ENCODE measurements at places on chromosomes 4 and X.

DNA sequence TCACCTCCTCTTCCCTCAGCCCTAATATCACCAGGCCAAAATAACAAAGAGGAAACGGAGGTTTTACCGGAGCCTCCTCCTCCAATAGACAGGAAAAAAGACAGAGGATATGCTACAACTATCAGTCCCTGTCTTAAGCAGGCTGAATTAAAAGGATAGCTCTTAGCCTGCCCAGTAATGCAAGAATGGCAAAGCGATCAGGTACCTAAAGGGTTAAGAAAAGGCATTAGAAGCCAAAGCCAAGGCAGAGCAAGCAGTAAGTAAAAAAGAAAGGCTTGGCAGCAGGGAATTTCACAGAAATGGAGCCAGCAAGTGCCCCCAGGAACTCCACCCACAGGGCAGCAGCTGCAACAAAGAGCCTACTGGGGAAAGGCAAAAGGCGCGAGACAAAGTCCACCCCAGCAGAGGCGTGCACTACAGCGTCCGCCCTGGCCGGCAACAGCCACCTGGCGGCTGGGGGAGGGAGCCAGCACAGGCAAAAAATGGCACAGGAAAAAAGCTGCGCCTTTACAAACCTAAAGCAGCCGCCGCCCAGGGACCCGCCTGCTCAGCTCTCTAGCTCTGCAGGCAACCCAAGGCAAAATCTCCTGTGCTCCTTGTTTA, 220.6 kb upstream of the ZC4H2 start:
- DNase-seq: no peak

GRCh38 chr4:87065021-87065420, 130.2 kb downstream of the AFF1 start:
- DNase-seq: no peak

DNA sequence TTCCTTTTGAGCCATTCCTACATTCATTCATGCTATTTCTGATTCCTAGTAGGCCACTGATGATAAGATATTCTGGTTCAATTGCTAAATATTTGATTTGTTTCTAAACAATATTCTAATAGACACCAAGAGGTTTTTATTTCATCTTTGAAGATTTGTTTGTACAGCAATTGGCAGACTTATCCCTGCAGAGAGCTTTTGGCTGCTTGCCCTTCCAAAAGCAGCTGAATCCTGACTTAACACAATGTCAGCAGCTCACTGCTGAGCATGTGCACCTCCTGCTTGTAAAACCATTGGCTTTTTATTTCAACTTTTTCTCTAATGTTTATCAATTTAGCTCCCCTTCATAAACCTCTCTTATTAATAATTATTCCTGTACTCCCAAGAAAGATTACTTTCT, 45.3 kb downstream of the MMRN1 start:
- DNase-seq: no peak

DNA sequence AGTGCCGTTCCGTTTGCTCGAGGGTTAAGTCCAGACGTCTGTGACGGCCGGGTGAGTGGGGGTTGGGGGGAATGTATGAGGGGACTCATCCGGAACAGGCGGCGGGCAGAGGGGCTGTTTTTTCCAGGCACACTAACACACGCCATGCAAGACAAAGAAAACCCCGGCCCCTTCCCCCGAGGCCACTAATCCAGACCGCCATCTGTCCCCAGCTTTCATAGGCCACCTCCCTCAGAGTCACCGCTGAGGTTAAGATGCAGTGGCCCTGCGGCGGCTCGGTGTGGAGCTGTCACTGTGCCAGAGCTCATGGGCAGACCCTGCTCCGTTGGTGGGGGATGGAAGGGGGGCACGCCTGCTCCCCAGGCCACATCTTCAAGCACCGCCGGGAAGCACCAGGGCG, 34.1 kb downstream of the SORCS2 start:
- no peak for DNase-seq

DNA sequence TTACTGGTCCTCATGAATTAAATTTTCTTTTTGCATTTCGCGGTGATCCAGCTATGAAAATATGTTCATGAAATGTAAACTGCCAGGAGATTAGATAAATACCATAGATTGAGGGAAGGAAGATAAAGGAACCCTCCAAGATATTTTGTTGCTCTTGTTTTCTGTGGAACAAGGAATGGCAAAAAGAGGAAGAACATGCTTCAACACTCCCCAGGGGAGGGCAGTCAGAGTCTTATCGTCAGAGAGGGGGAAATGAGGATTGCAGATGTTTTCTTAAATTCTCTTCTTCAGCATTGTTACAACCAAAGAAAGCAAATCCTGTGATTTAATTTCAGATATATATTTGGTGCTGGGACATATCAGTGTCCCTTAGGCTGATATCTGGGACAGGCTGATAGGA, 9.5 kb upstream of the SFRP2 start:
- no peak for DNase-seq

GRCh38 chr4:33470805-33471204, 2750.6 kb downstream of the PCDH7 start:
- no peak for DNase-seq

GRCh38 chrX:48580662-48581061, 6.4 kb downstream of the RBM3 start:
- DNase-seq: no peak

GRCh38 chr4:120971884-120972283, 49.4 kb upstream of the PRDM5 start:
- DNase-seq: no peak

DNA sequence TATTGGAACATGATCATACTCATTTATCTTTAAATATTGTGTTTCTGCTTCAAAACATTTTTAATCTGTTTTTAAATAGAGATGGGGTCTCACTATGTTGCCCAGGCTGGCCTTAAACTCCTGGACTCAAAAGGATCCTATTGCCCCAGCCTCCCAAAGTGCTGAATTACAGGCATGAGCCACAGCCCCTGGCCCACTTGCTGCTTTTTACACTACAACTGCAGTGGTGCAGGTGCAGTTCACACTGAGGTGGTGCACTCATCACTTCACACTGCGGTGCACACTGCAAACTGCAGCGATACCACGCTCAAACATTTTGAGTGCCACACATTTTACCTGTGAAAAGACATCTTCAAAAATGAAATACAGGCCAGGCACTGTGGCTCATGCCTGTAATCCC, 10.8 kb downstream of the RPS3A start:
- no peak for DNase-seq

- DNase-seq: no peak
Measured at GRCh38 chrX:45774961-45775360, 574.3 kb upstream of the DIPK2B start.

DNA sequence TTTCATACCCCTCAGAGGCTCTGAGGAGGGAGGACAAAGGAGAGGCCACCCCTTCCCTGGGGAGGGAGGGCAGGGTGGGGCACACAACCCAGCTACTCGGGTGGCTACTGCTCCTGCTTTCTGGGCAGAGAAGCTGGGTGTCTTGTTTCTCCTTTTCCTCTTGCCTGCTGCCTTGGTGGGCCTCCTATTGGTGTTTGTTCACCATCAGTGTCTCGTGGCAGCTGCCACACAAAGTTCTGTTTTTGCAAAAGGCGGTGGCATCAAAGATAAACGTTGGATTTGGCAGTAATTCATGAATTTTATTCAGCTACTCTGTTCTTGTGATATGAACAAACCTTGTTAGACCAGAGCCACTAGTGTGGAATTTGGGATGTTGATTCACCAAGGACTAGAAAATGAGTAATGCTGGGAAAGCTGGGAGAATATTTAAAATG, 153.0 kb upstream of the SCML1 start:
- DNase-seq: no peak

DNA sequence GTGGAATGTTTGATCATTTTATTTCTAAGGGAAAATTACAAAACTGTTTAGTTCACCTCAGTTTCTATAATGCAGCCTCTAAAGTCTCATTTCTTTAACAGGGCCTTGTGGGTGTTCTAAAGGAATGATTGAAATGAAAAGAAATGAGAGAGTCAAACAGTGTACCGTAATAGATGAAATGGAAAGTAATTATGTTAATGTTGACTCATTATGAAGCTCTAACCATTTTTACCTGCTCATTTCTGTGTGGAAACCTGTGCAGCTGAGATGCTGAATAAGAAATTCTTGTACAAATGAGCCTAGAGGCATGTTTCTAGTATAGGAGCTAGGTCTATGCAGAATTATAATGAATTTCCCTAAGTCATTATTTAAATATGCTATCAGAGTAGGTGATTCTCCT, 45.2 kb upstream of the RPA4 start:
- DNase-seq: no peak
